ENCODE measurements at places on chromosomes 12 and 14. TPM values are rescaled to one million over a fixed set of nuclear protein-coding genes. Genes with fewer than 3 reads are reported as not detected.

DNA sequence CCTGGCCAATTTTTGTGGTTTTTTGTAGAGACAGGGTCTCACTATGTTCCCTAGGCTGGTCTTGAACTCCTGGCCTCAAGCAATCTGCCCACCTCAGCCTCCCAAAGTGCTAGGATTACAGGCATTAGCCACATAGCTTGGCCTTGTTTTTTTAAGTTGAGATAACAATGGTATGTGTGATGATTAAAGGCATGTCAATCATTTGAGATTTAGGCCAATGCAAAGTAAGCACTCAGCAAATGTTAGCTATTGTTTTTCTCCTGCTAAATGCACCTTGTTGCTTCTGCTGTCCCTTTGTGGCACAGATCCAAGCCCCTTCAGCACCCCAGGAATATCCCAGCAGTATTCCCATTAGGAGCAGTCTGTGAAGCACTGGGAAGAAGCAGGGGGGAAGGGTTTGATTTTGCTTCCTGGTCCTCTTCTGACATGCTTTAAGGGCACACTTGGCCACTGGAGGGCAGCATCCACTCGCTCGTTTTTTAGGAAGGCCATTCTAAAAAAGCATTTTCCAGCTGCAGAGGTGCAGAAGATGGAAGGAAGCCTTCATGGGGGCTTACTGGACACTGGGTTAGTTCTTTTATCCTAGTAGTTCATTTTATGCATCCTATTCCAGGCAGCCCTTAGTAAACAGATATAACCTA is 70.2 kb upstream of the ZFP36L1 start:
- no peak for DNase-seq

DNA sequence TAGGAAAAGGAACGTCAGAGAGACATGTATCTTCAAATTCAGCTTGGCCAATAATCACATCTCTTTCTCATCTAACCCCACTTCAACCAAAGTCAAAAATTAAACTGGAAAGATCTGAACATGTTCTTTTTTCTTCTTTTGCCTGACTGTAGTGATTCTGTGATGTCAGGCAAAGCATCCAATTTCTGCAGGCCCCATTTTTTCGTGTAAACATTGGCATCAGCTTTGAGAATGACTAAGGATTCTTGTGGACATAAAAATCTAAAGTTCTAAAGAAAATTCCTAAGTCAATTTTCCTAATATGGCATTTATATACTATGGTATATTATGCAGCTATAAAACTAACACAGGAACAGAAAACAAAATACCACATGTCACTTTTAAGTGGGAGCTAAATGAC is 89.1 kb downstream of the STXBP6 start:
- DNase-seq: no peak

- no peak for DNase-seq
These were observed 1.1 kb downstream of the CNIH1 start for GRCh38 chr14:54440037-54440436.

Gene TAS2R9
- not detected for total RNA-seq

DNA sequence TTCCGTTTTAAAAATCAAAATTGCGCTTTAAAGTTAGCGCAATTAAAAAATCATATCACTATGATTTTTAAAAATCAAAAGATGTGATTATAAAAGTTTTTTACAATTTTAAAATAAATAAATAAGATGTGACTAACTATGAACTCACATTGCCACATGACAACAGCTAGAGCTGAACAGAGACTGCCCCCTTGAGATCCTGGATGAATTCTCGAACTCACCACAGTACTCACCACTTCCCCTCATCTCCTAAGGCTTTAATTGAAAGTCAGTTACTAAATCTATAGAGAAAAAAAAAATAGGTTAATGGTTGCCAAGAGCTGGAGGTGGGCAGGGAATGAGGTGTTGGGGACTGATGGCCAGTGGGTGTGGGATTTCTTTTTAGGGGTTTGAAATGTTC is 384.2 kb downstream of the ZFP36L1 start:
- no peak for DNase-seq

All from chondrocyte (in vitro differentiated cells).